Activated T-cell treated with anti-CD3 and anti-CD28 coated beads, Interleukin-2, amount 50 U/mL, for 1 hour (primary cell): ENCODE measurements at places on chromosomes 3 and 15.

DNA sequence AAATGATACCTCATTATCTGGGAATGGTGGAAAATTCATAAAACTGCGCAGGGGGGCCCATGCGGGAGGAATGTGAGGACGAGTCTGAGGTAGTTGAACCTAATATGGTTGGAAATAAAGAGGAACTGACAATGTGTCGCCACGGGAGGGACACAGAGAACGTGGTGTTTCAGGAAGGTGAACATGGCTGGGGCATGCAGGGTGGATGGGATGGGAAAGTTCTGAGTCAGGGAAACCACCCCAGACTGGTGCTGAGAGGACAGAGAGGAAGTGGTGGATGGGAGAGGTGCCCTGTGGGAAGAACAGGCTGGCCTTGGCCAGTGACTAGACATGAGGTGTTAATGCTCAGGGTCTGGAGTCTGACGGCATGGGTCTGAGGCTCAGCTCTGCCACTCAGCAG lies 137.1 kb upstream of the WNT5A start:
- DNase-seq: no peak

DNA sequence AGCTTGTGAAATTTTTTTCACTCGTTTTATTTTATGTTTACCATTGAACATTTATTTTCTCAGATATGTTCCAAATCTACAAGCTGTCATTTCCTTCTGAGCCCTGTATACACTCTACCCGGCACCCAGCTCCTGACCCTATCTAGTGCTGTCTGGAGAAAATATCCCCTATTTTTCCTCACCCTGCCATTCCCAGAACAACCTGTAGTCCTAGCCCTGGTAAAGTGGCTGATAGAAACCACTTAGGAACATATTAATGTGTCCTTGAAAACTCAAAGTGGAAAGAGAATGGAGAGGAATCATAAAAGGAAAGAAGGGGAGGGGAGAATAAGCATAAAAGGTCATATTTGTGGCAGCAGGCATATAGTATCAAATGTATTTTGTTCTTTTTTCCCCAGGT lies 8.2 kb upstream of the TIMMDC1 start:
- DNase-seq: no peak

- no peak for DNase-seq
These were observed 15.6 kb downstream of the LRRK1 start for GRCh38 chr15:100934726-100935125.

GRCh38 chr3:28544236-28544635 lies 195.6 kb upstream of the AZI2 start:
- DNase-seq: no peak

DNA sequence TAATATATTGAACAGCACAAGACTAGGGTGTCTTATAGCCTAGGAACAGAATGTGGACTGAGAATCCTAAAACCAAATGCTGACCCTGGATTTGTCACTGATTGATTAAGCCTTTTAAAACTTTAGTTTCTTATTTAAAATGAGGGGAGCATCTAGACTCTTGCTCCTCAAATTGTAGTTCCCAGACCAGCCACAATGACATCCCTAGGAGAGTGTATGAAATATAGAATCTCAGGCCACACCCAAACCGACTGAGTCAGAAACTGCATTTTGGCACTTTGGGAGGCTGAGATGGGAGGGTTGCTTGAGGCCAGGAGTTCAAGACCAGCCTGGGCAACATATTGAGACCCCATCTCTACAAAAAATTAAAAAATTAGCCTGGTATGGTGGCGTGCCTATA lies 287.8 kb upstream of the UMPS start:
- DNase-seq: no peak

DNA sequence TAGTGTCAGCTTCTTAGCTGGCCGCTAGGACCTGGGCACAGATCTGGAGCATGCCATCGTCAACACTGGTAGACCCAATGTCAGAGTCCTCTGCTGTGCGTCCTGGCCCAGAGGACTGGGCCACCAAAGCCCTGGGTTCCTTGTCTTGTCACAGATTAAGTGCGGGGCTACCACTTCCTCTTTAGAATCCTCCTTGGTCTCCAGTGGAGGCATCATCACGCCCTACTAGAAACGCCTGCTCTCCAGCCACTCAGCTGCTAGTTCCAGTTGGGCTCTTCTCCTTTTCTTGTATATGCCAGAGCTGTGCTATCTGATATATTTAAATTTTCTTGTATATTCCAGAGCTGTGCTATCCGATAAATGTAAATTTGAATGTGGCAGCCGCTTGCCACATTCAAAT lies 11.2 kb downstream of the PPCDC start:
- no peak for DNase-seq

DNA sequence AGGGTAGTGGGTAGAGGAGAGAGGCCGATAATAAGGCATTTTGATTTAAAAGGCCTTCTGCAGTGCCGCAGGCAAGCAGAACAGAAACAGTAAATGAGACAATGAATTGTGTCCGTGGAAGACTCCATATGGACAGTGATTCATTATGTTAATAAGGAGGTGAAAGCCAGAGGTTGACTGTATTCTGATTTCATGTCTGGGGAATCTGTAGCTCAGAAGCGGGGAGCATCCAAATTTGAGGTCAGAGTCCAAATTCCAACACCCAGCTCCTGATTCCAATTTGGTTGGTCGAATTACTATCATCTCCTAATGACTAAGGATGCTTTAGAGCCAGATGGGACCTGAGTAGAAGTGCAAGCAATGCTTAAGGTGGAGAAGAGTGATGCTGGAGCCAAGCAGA lies 1.0 kb upstream of the TBC1D21 start:
- DNase-seq: no peak

GRCh38 chr3:66101901-66102300 lies 63.2 kb upstream of the MAGI1 start:
- DNase-seq: no peak

DNA sequence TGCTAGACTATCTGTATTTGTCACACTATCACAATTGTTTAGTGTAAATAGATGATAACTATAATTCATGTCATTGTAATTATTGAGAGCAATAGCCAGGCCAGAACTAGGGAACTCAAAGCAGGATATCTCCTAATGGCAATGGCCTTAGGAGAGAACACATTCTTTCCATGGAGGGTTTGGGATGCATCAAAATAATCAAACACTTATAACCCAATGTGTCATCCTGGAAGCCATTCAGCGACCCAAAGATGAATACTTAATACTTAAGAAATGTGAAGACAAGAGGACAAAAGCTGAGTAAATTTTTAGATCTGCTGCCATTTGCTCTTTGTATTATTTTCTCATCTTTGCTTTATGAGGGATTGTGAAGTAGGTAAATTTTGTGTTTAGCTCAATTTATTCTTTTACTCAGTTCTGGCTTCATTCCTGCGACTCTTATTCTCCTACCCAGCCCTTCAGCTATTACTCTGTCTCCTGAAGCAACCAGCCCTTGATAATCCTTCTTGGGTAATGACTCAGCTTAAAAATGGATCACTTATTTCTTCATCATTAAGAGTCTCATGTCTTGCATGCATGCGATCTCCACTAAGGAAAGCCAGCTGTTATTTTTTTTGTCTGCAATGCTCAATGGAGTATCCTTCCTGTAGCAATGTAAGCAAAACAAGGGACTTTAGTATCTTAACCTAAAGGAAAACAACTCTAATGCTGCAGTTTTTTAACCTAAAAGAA lies 2.0 kb downstream of the OR4F15 start:
- no peak for DNase-seq

DNA sequence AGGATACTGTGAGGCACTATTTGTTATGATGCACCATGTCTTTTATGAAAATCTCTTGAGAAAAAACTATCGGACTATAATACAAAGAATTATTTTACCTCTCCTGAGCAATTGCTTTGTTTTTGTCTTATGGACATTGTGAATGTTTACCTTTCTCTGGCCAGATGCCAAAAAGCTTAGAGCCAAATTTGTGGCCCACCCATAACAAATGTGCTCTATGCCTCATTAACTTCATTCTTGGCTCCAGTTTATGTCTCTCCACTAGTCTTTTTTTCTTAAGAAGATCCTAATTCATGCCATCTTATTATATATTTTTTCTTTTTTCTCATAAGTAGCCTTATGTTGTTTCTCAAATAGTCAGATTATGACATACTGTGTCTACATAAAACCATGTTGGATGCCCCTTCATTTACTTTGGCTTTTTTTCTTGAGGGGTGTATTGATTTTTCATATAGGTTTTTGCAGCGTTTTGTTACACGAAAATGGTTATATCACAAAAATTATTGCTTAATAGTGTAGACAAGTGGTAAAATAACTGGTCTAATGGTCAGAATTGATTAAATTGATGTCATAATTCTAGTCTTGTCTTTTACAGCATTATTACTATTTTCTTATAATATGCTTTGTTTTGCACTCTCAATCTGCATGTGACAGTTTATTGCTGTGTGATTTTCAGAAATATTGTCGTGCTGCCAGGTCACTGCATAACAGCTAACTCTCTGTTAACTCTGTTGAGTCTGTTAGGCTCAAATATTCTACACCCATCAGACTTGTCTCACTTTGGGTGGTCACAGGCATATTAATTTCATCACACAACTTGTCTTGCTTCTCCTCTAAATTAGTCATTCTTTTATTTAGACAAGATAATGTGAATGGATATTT lies 18.2 kb downstream of the SENP8 start:
- DNase-seq: no peak

DNA sequence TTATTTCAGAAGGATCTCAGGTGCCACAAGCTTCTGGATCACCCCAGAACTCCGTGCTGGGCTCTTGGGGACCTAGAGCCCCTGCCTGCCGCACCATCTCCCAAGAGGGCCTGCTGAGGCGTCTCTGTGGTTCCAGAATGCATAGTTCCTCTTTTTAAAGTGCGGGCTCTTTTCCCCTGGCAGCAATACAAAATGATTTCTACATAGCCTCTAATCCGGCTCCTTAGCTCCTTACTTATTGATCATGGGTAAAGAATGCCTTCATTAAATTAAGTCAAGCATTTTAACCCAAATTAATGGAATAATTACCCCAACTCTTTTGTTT lies 121.9 kb downstream of the ATP10A start:
- no peak for DNase-seq

DNA sequence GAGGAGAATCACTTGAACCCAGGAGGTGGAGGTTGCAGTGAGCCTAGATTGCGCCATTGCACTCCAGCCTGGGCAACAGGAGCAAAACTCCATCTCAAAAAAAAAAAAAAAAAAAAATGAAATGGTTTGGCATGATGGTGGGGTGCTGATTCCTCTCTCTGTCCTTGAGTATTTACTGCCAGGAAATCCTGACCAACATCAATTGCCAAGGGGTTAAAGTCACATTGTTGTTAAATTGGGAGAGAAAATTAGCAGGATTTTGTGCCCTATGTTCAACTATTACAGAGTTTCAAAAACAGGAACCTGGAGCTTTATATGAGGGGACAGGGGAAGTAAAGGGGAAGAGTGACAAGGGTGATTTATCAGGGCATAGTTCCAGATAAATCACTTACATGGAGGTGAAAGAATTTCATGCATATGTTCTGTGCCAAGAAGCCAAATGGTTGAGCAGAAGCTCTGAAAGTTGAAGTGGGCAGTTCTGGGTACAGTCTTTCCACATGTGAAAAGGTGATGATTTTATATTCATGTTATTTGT lies 70.5 kb upstream of the TSEN2 start:
- no peak for DNase-seq

DNA sequence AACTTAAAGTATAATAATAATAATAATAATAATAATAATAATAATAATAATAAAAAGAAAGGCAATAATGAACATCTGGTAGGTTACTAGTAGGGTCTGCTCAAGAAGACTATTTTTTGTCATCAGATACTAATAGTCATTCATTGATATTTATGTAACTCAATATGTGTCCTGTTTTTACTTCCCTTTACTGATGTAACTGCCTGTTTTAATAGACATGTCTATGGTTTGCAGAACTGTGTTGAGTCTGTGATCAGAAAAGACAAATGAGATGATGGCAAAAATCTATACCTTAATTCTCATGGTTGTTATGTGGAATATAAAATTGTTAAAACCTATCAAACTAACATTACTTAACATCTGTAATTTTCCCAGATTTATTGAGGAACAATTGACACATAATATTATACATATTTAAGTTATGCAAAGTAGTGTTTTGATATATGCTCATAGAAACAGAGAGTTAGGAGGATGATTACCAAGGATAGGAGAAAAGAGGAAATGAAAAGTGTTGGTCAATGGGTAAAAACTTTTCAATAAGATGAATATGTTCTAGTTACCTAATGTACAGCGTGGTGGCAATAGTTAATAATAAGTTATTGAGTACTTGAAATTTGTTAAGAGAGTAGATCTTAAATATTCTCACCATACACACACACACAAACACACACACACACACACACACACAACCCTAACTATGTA lies 699.4 kb downstream of the ZPLD1 start:
- DNase-seq: no peak

DNA sequence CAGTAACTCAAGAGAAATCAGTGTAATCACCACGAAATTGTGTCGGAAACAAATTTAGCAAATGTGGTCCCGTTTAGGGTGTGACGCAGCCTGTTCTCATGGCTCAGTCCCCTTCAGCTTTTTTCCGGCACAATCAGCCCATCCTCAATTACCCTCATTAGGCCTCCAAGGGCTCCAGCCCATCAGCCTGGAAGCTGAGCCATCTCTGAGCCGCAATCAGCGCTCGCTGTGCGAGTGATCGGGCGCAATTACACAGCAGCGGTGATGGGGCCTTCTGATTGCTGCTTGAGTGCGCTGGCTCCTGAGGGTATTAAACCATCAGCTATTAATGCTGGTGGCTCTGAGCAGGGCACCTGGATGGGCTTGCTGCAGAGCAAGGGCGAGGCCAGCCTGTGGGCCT lies 55.6 kb downstream of the PLXNA1 start:
- no peak for DNase-seq

DNA sequence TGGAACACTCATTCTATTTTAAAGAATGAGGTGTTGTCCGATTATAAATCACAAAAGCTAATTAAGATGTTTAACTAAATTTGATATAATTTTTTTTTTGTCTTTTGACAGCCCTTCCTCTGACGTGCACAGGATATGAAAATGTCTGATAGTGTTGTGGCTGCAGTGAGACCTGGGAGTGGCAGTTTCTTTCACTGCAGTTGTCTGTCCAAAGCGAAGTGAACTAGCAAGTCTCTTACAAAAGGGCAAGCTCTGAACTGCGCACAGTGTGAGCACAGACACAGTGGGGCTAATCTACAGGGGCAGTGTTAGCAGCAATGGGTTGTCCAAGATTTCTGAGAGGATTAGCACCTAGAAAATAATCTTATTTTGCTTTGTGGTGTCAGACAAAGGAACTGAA lies 29.1 kb upstream of the MYRIP start:
- DNase-seq: no peak

GRCh38 chr15:70583006-70583405 lies 180.4 kb downstream of the UACA start:
- no peak for DNase-seq

DNA sequence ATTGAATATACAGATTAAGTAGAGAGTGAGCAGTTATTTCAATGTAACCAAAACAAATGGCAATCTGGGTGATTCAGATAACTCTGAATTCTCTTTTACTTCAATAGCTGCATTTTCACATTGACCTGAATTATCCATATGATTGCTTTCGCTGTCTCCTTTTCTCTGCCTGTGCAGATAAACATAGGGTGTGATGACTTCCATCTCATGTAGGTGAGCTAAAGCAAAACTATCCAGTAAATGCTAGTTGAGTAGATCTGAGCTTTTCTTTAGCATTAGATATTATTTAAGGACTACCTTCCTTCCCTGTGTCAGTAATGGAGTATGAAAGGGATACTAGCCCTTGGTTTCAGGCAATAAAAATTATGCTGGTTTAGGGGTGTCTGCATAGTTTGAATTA lies 288.6 kb downstream of the OXSM start:
- no peak for DNase-seq
